ENCODE measurements at places on chromosomes 6 and 20.

GRCh38 chr20:44040202-44040915 is 125.7 kb downstream of the TOX2 start:
- no peak for DNase-seq

DNA sequence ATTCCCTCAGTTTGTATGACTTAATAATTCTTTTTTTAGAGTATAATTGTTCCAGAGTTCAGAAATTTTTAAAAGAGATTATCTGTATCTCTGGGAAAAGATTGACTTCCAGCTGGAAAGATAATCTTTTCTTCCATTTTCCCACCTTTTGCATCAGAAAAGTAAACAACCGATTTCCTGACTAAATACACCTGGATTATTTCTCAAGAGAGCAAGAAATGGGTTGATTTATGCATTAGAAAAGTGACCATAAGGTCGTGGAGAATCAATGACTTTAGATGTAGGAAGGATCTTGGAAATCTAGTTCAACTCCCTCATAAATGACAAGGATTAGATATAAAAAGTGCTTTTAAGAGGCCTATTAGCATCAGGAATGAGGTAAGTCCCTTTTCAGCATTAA is 79.9 kb downstream of the SGK1 start:
- DNase-seq: no peak

- no peak for DNase-seq
Observed at GRCh38 chr6:135181333-135182070, 394 bp downstream of the MYB start.

- no peak for DNase-seq
Observed at GRCh38 chr20:23019403-23019802, 15.7 kb upstream of the SSTR4 start.

GRCh38 chr6:110509617-110510241 is 33.3 kb upstream of the SLC22A16 start:
- DNase-seq: peak; percentile 86

- DNase-seq: no peak
Observed at GRCh38 chr6:160065200-160065599, 56.4 kb upstream of the SLC22A1 start.

All from HCEC 1CT (cell line).